ENCODE measurements at places on chromosomes 13 and 19.

- DNase-seq, result no peak
These were observed 1.1 kb downstream of the PDE4A start for GRCh38 chr19:10421240-10422045.

DNA sequence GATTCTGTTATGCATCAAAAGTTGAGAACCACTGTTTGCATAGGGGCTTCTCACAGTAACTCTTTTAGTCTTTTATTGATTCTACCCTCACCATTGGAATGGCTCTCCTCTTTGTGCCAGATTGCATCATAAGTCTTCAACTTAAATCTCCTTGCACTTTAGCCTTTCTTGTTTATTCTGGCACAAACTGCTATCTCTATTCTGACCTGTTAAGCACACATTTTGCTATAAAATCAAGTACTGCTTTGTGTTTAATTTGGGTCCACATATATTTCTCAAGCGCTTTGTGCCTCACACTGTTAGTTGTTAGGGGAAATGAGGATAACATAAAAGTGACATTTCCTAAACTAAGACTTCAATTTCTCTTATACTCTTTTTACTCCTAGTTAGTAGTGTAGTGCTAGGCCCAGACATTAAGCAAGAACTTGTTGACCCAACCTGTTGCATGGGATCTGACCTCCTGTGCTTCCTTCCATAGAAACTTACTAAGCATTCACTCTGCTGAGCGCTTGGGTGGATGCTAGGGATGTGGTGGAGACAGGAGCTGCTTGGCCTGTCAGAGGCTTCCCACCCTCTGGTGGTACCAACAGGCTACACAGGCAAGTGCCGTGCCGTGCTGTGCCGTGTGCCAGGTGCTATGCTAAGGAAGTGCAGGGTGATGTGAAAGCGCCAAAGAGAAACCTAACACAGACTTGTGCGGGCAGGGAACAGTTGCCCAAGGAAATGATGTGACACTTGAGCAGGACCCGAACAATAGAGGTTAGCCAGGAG lies 1.2 kb downstream of the UTP14C start:
- no peak for DNase-seq

- DNase-seq, result no peak
These were observed 51.5 kb downstream of the SOX21 start for GRCh38 chr13:94660695-94661326.

- DNase-seq, result no peak
These were observed 191.6 kb downstream of the DLEU7 start for GRCh38 chr13:50651922-50652321.

- DNase-seq, result no peak
These were observed 531.3 kb downstream of the RFC3 start for GRCh38 chr13:34349091-34349722.

- no peak for DNase-seq
These were observed 17.5 kb upstream of the CAMSAP3 start for GRCh38 chr19:7578127-7578526.

- DNase-seq, result no peak
These were observed 79.1 kb downstream of the ZNF429 start for GRCh38 chr19:21584537-21584936.

- no peak for DNase-seq
These were observed 4.1 kb downstream of the KATNAL1 start for GRCh38 chr13:30303269-30303668.

- DNase-seq, result no peak
These were observed 7.0 kb upstream of the MAMSTR start for GRCh38 chr19:48726556-48726955.

GRCh38 chr19:38304866-38305429 lies 897 bp downstream of the C19orf33 start:
- no peak for DNase-seq

GRCh38 chr19:1177322-1178114 lies 3.5 kb upstream of the SBNO2 start:
- no peak for DNase-seq

DNA sequence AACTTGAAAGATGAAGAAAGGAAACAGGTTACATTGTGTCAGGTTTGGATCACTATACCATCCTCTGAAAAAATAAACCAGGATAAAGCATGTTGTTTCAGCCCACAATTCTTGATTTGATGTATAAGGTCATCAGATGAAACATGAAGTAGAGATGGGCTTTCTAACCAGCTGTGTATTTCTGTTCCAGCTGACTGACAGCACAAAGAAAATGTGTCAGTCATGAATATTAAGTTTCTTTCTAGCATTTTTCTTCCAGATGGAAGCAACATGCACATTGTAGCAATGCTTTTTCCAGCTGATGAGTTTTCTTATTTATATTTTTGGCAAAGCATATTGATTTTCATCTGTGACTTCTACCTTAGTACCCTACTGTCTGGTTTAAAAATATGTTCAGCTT lies 199.6 kb downstream of the OXGR1 start:
- DNase-seq, result no peak

GRCh38 chr13:97534540-97534939 lies 100.6 kb downstream of the RAP2A start:
- no peak for DNase-seq

GRCh38 chr13:75610466-75610865 lies 25.7 kb upstream of the LMO7 start:
- DNase-seq, result no peak

DNA sequence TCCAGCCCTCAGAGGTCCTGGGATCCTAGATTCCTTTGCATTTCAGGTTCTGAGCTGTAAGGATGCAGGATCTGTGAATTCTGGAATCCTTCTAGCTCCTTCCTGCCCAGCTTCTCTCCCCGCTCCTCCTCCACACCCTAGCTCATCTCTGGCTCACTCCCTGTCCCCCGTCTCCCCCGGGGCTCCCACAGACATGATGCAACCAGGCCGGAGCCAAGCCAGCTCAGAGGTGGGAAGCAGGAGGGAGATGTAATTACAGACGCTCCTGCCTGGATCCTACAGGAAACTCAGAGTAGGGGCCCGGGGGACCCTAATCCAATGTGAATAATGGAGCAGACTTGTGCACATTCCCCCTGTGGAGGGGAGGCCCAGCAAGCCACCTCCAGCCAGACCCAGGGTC lies 4.5 kb downstream of the GNG8 start:
- no peak for DNase-seq

- DNase-seq, result no peak
These were observed 787.9 kb upstream of the KLHL1 start for GRCh38 chr13:70896136-70896535.

GRCh38 chr13:27367570-27367969 lies 56.8 kb upstream of the GTF3A start:
- no peak for DNase-seq

GRCh38 chr13:75541961-75542360 lies 4.3 kb upstream of the COMMD6 start:
- no peak for DNase-seq

GRCh38 chr19:48569814-48570213 lies 17.8 kb downstream of the SULT2B1 start:
- DNase-seq, result no peak

GRCh38 chr19:51433043-51433442 lies 15.6 kb upstream of the SIGLEC10 start:
- DNase-seq, result no peak

DNA sequence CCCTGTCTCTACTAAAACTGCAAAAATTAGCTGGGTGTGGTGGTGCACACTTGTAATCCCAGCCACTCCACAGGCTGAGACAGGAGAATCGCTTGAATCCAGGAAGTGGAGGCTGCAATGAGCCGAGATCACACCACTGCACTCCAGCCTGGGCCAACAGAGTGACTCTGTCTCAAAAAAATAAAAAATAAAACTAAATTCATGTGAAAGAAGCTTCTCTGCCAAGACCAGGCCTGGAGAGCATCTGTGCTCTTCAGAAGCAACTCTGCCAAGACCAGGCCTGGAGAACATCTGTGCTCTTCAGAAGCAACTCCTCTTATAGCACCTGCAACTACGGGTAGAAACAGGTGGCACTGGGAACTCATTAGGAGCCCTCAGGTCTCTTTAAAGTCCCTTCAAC lies 37.7 kb downstream of the CRYL1 start:
- DNase-seq, result no peak

GRCh38 chr19:1133471-1133929 lies 29.7 kb downstream of the GPX4 start:
- peak; percentile 72 for DNase-seq

- no peak for DNase-seq
These were observed 396.1 kb downstream of the EFNB2 start for GRCh38 chr13:106139377-106139776.

DNA sequence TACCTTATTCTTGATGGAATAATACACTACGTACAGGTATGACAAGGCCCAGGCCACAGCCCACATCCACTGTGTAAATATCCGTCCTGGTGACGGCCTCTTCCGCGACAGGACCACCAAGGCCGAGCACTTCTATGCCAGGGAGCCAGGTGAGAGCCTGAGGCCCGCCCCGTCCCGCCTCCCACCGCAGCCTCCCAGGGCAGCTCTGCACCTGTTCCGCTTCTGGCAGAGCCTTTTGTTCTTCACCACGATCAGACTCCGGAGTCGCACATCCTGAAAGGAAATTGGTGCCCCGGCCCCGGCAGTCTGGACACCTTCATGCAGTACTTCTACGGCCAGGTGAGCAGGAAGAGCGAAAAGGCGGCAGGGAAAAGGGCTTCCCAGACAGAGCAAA lies 10.6 kb upstream of the ZNF358 start:
- no peak for DNase-seq

- DNase-seq, result no peak
These were observed 27.6 kb downstream of the MYO9B start for GRCh38 chr19:17103177-17103576.

DNA sequence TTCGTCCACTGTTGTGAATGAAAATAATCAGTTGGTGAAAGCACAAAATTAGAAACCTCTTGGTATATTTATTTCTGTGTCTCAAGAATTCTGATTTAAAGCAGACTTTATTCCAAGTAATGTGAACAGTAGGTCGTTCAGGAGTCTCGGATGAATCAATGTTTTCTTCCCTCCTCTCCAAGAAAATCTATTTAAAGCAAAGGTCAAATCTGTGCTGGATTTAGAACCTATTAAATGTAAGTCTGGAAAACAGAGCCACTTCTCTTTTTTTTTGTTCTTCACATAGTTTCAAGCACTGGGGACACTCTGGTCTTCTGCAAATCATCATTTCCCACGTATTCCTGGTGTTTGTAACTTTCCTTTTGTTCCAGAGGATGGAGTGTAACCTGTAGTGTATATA lies 312.7 kb downstream of the ATP8A2 start:
- DNase-seq, result no peak

- DNase-seq, result no peak
These were observed 11.0 kb downstream of the MAN2B1 start for GRCh38 chr19:12655546-12655945.

DNA sequence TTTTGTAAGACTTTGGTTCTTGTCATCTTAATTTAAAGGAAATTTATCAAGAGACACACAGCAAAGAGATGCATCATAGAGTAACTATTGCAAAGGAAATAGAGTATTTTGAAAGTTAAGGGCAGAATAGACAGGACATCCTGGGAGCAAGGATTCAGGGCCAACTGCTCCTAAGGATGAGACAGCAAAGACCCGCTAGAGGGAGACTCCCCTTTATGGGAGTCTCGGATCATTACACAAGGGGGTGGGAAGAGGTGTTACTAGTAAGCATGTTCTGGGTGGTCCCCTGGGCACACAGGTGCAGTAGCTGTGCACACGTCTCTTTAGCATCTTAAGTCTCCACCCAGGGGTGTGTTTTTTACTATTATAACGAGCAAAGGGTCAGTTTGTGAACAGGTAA lies 9.6 kb downstream of the ZSCAN5C start:
- DNase-seq, result no peak

DNA sequence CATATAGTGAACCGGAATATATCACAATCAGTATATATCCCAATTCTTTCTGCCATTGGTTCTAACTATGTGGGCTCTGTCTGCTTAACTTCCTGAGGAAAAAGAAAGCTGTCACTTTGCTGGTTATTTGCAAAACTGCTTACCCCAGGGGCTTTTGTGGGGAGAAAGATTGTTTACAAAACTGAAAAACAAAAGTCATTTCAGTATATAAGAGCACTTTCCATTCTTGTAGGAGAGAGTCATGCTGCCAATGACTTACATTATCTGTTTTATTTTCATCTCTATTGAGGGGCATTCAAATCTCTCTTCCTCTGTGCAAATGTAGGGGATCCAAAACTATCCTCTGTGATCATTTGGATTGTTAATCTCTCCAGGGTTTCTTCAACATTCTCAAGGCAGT lies 3.2 kb upstream of the HS6ST3 start:
- DNase-seq, result no peak

DNA sequence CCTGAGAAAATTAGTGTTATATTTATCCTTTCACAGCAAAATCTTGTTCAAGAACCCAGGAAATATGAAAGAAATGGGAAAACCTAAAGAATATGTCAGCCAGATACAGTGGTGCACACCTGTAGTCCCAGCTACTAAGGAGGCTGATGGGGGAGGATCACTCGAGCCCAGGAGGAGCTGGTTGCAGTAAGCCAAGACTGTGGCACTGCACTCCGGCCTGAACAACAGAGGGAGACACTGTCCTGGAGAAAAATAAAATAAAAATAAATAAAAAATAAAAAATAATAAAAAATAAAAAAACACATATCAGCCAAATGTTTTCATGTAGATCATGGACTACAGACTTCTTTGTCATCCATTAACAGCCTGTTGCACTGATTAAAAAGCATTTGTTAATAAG lies 244.8 kb upstream of the KLHL1 start:
- DNase-seq, result no peak

DNA sequence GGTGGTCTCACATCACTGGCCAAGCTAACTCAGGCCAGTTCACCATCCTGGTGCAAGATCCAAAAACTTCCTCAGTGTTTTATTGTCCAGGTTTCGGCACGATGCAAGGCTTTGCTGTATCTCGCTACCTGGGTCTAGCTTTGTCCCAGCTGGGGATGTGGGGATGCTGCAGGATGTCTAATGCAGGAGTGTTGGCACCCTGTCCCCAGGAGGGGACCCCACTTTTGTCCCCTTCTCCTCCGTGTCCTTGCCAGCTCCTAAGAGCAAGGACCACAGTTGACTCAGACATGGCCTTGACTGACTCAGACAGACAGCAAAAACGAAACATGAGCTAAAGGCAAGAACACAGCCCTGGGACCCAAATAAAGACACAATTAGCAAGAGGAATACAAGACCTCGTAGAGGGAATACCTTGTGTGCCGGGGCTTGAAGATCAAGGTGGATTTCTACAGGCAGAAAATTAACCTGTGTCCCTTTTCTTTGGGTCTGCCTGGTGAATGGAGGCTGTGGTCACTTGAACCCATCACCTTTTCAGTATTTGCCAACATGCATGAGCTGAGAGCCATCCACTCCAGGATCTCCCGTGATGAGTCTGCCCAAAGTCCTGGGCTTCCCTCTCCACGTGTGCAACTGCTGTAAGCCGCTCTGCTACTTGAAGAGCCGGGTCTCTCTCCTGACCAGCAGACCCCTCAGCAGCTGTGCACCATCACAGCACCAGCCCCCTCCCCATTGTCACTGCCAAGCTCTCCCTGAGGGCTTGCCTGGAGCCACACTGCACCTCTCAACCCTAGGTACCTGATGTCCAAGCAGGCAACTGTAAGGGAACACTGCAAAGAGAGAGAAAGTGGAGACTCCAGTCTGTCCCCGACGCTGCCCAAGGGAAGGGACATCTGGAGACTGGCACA lies 149.5 kb upstream of the ZNF507 start:
- no peak for DNase-seq

GRCh38 chr19:12000152-12000981 lies 35.1 kb downstream of the ZNF433 start:
- peak; percentile 23 for DNase-seq
